ENCODE measurements at places on chromosomes 3 and 15.

- no peak for DNase-seq
Measured at GRCh38 chr3:138114431-138114918, 933 bp downstream of the DZIP1L start.

DNA sequence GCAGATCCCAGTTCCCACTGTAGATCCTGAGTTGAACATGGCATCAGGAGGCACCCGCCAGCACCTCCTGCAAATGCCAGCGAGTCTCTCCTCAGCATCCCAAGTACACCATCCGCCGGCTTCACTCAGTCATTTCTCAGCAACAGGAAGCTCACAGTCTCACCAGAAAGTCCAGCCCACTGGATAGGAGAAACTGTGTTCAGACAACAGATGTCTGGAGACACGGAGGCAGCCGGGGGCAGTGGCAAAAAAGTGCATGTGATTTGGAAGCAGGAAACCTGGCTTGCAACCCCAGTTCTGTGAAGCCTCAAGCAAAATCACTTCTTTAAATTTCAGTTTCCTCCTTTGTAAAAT, 68.7 kb downstream of the SRGAP3 start:
- DNase-seq: no peak

GRCh38 chr3:191005790-191006189, 143.3 kb upstream of the GMNC start:
- DNase-seq: no peak

DNA sequence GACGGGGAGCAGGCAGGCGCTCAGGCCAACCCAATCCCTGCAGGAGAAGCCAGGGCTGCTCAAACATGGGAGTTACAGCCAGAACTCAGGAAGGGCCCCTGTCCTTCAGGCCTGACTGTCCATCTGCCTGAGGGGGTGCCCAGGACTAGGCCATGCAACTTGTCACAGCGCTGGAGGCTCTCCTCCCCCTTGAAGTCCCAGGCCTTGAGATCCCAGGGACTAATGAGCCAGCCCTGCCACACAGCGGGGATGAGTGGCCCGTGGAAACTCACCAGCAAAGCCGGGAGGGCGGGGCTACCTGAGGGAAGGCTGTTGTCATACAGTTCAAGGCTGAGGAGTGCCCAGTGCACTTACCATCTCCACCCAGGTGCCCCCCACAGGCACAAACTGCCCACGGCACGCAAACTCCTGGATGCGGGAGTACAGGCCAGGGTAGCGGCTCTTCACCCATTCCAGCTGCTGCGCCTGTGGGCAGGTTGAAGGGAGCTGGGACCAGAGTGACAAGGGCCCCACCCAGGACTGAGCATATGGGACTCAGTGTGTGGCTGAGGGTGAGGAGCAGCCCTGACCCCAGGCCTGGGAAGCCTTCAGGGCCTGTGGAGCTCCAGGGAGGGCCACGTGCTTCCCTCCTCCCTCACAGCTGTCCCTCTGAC, 6.3 kb downstream of the MAN2C1 start:
- DNase-seq: no peak

- no peak for DNase-seq
Measured at GRCh38 chr3:135093121-135093520, 298.1 kb downstream of the EPHB1 start.
